ENCODE measurements at places on chromosomes 12 and 14. TPM values are rescaled to one million over a fixed set of nuclear protein-coding genes. Genes with fewer than 3 reads are reported as not detected.

DNA sequence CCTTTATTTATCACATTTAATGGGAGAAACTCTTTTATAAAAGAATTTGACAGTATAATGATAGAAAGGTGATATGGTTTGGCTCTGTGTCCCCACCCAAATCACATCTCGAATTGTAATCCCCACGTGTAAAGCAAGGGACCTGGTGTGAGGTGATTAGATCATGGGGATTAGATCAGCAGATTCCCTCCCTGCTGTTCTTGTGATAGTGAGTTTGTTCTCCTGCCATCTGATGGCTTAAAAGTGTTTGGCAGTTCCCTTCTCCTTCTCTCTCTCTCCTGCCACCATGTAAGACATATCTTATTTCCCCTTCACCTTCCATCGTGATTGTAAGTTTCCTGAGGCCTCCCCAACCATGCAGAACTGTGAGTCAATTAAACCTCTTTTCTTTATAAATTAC lies 1110.3 kb downstream of the FLRT2 start:
- peaks cover 3% of the 10 kb centered on the region for H3K4me1 ChIP-seq
- no peak overlapping the region for H3K27ac ChIP-seq
- H3K36me3 ChIP-seq = no peaks in the 10 kb centered on the region
- H3K27me3 ChIP-seq = no peaks in the 10 kb centered on the region
- no peak overlapping the region for H3K4me3 ChIP-seq
- DNase-seq = no peak

- no peak for DNase-seq
- no peaks in the 10 kb centered on the region for H3K4me1 ChIP-seq
- H3K4me3 ChIP-seq = no peak overlapping the region
- no peaks in the 10 kb centered on the region for H3K27me3 ChIP-seq
- no peak overlapping the region for H3K27ac ChIP-seq
- no peaks in the 10 kb centered on the region for H3K36me3 ChIP-seq
Measured at GRCh38 chr12:4203772-4204376, 69.7 kb upstream of the CCND2 start.

GRCh38 chr12:49088150-49088931 lies 6.3 kb downstream of the DHH start:
- no peaks in the 10 kb centered on the region for H3K36me3 ChIP-seq
- H3K4me3 ChIP-seq = peak overlapping the region; percentile 54
- peak; percentile 99 for DNase-seq
- H3K27me3 ChIP-seq = peaks cover 33% of the 10 kb centered on the region

The PRB2 gene
- total RNA-seq = not detected

- no peaks in the 10 kb centered on the region for H3K27me3 ChIP-seq
- H3K4me3 ChIP-seq = no peak overlapping the region
- no peaks in the 10 kb centered on the region for H3K4me1 ChIP-seq
- H3K36me3 ChIP-seq = peaks cover 5% of the 10 kb centered on the region
- peak; percentile 81 for DNase-seq
Measured at GRCh38 chr14:104891664-104892530, 26.8 kb downstream of the CEP170B start.

- H3K4me3 ChIP-seq = no peak overlapping the region
- H3K36me3 ChIP-seq = no peaks in the 10 kb centered on the region
- H3K4me1 ChIP-seq = no peaks in the 10 kb centered on the region
- no peaks in the 10 kb centered on the region for H3K27me3 ChIP-seq
Measured at GRCh38 chr14:83885837-83886293, 1644.1 kb upstream of the FLRT2 start.

DNA sequence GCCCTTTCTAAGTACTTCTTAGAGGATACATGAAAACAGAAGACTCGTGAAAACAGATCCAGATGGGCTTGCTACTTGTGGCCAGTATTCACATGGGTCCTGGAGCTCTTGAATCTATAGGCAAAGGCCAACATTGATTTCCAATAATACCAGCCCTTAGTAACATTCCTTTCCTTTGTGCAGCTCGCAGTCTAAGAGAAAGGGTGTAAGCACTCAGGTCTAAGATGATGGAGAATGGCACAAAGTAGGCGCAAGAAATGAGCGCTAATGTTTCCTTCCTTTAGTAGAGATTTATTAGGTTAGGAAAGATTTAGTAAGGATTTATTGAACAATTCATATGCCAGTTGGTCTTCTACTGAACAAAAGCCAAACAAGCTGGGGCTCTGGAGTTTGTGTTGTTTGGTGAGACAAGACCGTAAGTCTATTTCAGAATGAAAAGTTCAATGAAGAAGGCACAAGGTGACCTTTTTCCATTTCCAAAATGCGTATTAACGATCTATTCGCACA lies 525 bp downstream of the RNU6-8 start:
- DNase-seq = no peak
- H3K27me3 ChIP-seq = peaks cover 28% of the 10 kb centered on the region
- no peak overlapping the region for H3K27ac ChIP-seq
- no peaks in the 10 kb centered on the region for H3K36me3 ChIP-seq

- no peak overlapping the region for H3K27ac ChIP-seq
- H3K4me1 ChIP-seq = peaks cover 21% of the 10 kb centered on the region
- H3K27me3 ChIP-seq = no peaks in the 10 kb centered on the region
- peaks cover 32% of the 10 kb centered on the region for H3K36me3 ChIP-seq
- peak; percentile 15 for DNase-seq
Measured at GRCh38 chr14:24297190-24297964, 2.2 kb downstream of the DHRS1 start.

DNA sequence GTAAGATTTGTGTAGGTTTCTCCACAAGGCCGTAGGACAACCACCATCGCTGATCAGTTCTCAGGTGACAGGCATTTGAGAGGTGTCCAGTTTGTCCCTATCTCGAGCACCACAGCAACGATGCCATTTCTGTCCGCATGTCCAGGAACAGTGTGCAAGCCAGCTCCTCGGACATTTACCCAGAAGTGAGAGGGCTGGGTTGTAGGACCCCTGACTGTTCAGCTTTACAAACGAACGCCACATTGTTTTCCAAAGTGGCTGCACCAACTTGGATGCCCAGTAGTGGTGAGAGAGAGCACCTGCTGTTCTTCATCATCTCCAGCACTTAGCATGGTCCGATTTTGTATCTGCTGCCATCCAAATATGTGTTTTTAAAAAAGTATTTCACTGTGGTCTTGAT lies 38.6 kb downstream of the CYP46A1 start:
- no peaks in the 10 kb centered on the region for H3K4me1 ChIP-seq
- peaks cover 3% of the 10 kb centered on the region for H3K27me3 ChIP-seq
- no peak overlapping the region for H3K27ac ChIP-seq

The SLCO1B3 gene
- total RNA-seq = not detected

GRCh38 chr12:111869671-111870070 lies 27.6 kb downstream of the MAPKAPK5 start:
- H3K27me3 ChIP-seq = no peaks in the 10 kb centered on the region
- no peak overlapping the region for H3K27ac ChIP-seq
- H3K4me3 ChIP-seq = no peak overlapping the region

- peak; percentile 100 for DNase-seq
- H3K27me3 ChIP-seq = no peaks in the 10 kb centered on the region
- H3K4me1 ChIP-seq = peaks cover 26% of the 10 kb centered on the region
- H3K36me3 ChIP-seq = no peaks in the 10 kb centered on the region
Measured at GRCh38 chr14:105474483-105475268, at the start of gene CRIP2. Gene CRIP2 (plus strand): TSS chr14:105474821. CDS start chr14:105474863, 42 bp downstream.

The BBOF1 gene
- total RNA-seq = 15.9 TPM

GRCh38 chr14:41137741-41138140 lies 468.9 kb upstream of the LRFN5 start:
- no peak for DNase-seq
- no peaks in the 10 kb centered on the region for H3K27me3 ChIP-seq
- no peak overlapping the region for H3K27ac ChIP-seq
- H3K4me3 ChIP-seq = no peak overlapping the region
- no peaks in the 10 kb centered on the region for H3K4me1 ChIP-seq

- H3K27ac ChIP-seq = no peak overlapping the region
- H3K4me1 ChIP-seq = peaks cover 3% of the 10 kb centered on the region
- H3K4me3 ChIP-seq = no peak overlapping the region
- no peaks in the 10 kb centered on the region for H3K36me3 ChIP-seq
- no peak for DNase-seq
Measured at GRCh38 chr12:46153268-46153872, 115.5 kb downstream of the SLC38A1 start.

- H3K4me1 ChIP-seq = no peaks in the 10 kb centered on the region
- DNase-seq = no peak
- no peaks in the 10 kb centered on the region for H3K27me3 ChIP-seq
Measured at GRCh38 chr14:26401179-26401968, 196.5 kb downstream of the NOVA1 start.

The TAMALIN gene
- 4.7 TPM for total RNA-seq

The SERPINA9 gene
- under 0.01 TPM for total RNA-seq

The RBP5 gene
- total RNA-seq = not detected

The TRIM9 gene
- total RNA-seq = 1.1 TPM

- no peaks in the 10 kb centered on the region for H3K36me3 ChIP-seq
- no peak overlapping the region for H3K27ac ChIP-seq
- no peak overlapping the region for H3K4me3 ChIP-seq
- H3K27me3 ChIP-seq = peaks cover 45% of the 10 kb centered on the region
- DNase-seq = no peak
Measured at GRCh38 chr14:51210594-51210993, 29.5 kb upstream of the TMX1 start.

The FAM186B gene
- 0.72 TPM for total RNA-seq

GRCh38 chr12:122159882-122160281 lies 14.1 kb downstream of the IL31 start:
- no peaks in the 10 kb centered on the region for H3K4me1 ChIP-seq
- no peak for DNase-seq
- no peak overlapping the region for H3K27ac ChIP-seq
- H3K36me3 ChIP-seq = no peaks in the 10 kb centered on the region

The DACT1 gene
- total RNA-seq = 74.8 TPM

- peaks cover 20% of the 10 kb centered on the region for H3K4me1 ChIP-seq
- H3K27ac ChIP-seq = no peak overlapping the region
- no peak for DNase-seq
- no peak overlapping the region for H3K4me3 ChIP-seq
- peaks cover 22% of the 10 kb centered on the region for H3K27me3 ChIP-seq
- H3K36me3 ChIP-seq = no peaks in the 10 kb centered on the region
Measured at GRCh38 chr14:105485739-105486162, 935 bp upstream of the CRIP1 start.

GRCh38 chr12:93287149-93287548 lies 90.6 kb upstream of the NUDT4 start:
- H3K27ac ChIP-seq = no peak overlapping the region
- no peaks in the 10 kb centered on the region for H3K27me3 ChIP-seq
- H3K4me3 ChIP-seq = no peak overlapping the region
- H3K4me1 ChIP-seq = no peaks in the 10 kb centered on the region
- H3K36me3 ChIP-seq = no peaks in the 10 kb centered on the region
- DNase-seq = no peak

The ZNF84 gene
- 28.9 TPM for total RNA-seq

GRCh38 chr12:64057706-64058105 lies 164.4 kb downstream of the KICS2 start:
- no peaks in the 10 kb centered on the region for H3K27me3 ChIP-seq
- DNase-seq = peak; percentile 17
- peaks cover 10% of the 10 kb centered on the region for H3K4me1 ChIP-seq
- H3K27ac ChIP-seq = no peak overlapping the region

- H3K27me3 ChIP-seq = no peaks in the 10 kb centered on the region
- no peaks in the 10 kb centered on the region for H3K36me3 ChIP-seq
- no peak overlapping the region for H3K4me3 ChIP-seq
- peak overlapping the region; percentile 98 for H3K27ac ChIP-seq
Measured at GRCh38 chr12:28023156-28023887, 50.8 kb upstream of the PTHLH start.

The ERBB3 gene
- total RNA-seq = 1.1 TPM

The PRKD1 gene
- total RNA-seq = 21.8 TPM

GRCh38 chr12:15323480-15323879 lies 1.2 kb downstream of the PTPRO start:
- H3K36me3 ChIP-seq = no peaks in the 10 kb centered on the region
- H3K4me3 ChIP-seq = no peak overlapping the region
- DNase-seq = peak; percentile 59
- no peak overlapping the region for H3K27ac ChIP-seq
- H3K4me1 ChIP-seq = peaks cover 4% of the 10 kb centered on the region

The ANKRD13A gene
- 113 TPM for total RNA-seq

DNA sequence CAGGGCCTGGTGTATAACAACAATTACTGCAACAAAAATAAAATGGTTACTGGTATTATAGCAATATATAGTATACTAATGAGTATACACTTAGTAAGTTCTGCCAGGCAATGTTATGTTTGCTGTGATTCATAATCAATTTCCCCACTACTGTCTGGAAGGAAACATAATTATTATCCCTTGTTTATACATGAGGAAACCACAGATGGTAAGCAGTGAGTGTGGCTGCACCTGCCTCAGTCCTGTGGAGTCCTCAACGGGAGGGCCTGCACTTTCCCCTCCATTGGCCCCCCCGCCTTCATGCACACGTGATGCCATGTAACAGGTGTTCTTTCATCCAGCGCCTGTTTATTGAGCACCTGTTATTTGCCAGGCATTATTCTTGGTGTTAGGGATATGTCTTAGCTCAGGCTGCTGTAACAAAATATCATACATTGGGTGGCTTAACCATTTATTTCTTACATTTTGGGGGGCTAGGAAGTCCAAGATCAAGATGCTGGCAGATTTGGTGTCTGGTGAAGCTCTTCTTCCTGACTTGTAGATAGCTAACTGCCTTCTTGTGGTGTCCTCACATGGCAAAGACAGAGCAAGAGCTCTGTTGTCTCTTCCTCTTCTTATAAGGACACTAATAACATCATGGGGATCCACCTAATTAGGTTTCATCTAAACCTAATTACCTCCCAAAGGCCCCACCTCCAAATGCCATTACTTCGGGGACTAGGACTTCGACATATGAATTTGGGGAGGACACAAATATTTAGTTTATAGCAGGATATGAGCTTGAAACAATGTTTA lies 59.5 kb upstream of the CHGA start:
- H3K4me3 ChIP-seq = no peak overlapping the region
- H3K27ac ChIP-seq = no peak overlapping the region

The SMOC1 gene
- total RNA-seq = 25.7 TPM

The TAS2R50 gene
- total RNA-seq = 6.2 TPM

GRCh38 chr14:26132061-26132645 lies 465.7 kb downstream of the NOVA1 start:
- no peak overlapping the region for H3K27ac ChIP-seq
- no peaks in the 10 kb centered on the region for H3K27me3 ChIP-seq
- no peaks in the 10 kb centered on the region for H3K4me1 ChIP-seq
- no peaks in the 10 kb centered on the region for H3K36me3 ChIP-seq

DNA sequence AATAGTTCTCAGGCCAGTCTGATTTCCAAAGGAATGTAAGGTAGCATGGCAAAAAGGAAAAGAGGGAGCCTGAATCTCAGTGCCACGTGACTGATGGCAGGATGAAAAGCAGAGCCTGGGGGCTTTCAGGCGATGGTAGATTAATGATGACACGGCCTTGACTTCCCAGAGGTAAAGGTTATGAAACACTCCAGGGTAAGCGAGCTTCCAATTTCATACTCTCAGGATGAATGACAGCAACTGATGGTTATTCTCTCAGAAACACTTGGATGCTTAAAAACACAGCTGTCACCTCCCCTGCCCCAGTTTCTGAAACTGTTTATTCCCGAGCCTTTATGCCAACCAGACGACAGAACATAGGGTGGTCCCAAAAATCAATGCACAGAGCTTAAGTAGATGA lies 28.8 kb downstream of the GDF11 start:
- peaks cover 36% of the 10 kb centered on the region for H3K36me3 ChIP-seq
- H3K4me1 ChIP-seq = no peaks in the 10 kb centered on the region
- no peak for DNase-seq

GRCh38 chr14:32468955-32469354 lies 139.9 kb downstream of the AKAP6 start:
- peak; percentile 64 for DNase-seq
- peak overlapping the region; percentile 43 for H3K27ac ChIP-seq
- no peaks in the 10 kb centered on the region for H3K27me3 ChIP-seq
- H3K4me3 ChIP-seq = no peak overlapping the region

GRCh38 chr12:13772264-13772663 lies 209.1 kb downstream of the GRIN2B start:
- no peak overlapping the region for H3K27ac ChIP-seq
- H3K36me3 ChIP-seq = no peaks in the 10 kb centered on the region
- H3K4me1 ChIP-seq = no peaks in the 10 kb centered on the region
- no peak overlapping the region for H3K4me3 ChIP-seq
